ENCODE measurements at places on chromosomes 2 and 18. TPM values are rescaled to one million over a fixed set of nuclear protein-coding genes. Genes with fewer than 3 reads are reported as not detected.
A peak's percentile ranks its signal among the peaks of the same experiment; 100 is the strongest.

DNA sequence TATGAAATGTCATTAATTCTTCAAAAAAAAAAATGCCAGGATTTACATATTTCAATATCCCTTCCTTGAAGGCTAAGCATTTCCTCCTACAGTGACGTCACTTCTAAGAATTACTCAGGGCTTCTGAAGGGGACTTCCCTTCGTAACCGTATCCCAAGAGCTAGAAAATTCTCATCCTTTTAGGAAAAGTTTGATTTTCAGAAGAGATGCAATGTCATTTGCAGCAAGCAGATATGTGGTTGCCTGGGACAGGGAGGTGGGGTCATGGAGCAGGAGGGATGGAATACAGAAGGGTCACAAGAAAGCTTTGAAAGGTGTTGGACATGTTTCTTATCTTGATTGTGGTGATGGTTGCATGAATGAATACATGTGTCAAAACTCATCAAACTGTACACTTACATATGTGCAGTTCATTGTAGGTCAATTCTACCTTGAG, 97.0 kb upstream of the ATL2 start:
- H3K4me3 ChIP-seq, result no peak overlapping the region
- no peak for DNase-seq
- H3K36me3 ChIP-seq, result no peaks in the 10 kb centered on the region
- no peaks in the 10 kb centered on the region for H3K27me3 ChIP-seq
- H3K4me1 ChIP-seq, result no peaks in the 10 kb centered on the region
- no peak overlapping the region for H3K27ac ChIP-seq

DNA sequence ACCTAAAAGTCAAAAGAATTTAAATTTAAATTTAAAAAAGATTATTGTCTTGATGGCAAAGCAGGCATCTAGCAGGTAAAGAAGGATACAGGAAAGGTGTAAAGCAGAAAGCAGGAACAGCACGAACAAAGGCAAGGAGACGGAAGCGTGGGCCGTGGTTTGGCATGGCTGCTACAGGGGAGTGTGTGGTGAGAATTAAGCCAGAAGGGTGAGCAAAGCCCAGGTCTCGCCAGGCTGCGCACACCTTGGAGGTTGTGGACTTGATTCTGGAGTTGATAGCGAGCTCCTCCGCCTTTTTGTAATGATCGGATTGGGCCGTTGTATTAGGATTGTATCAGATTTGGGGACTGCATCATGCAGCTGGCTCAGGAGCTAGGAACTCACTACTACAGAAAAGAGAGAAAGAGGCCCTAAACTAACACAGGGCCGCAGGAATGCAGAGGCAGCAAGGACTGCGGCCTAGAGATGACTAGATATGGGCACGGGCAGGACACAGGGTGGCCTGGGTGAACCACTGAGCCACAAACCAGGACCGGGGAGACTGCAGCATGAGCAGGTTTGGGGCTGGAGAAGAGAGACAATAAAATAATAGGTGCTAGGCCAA, 71.4 kb upstream of the TMEM247 start:
- H3K36me3 ChIP-seq, result no peaks in the 10 kb centered on the region
- no peak overlapping the region for H3K27ac ChIP-seq
- no peaks in the 10 kb centered on the region for H3K4me1 ChIP-seq

DNA sequence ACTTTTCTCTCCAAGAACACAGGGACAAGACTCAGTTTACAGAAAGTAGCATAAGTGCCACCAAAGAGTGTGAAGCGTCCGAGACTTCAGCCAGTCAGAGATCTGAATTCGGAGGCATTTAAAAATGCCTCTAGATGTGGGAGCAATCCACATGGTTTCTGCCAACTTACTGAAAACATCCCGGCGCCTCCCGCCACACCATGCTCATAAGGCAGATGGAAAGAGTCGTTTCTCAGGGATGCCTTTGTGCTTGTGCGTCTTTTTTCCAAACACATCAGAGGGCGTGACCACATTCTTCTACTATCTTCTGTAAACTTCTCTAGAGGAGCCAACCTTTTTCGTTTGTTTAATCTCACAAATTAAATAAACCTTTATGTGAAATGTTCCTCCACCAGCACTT, 88.7 kb downstream of the NRP2 start:
- no peak for DNase-seq
- H3K4me1 ChIP-seq, result no peaks in the 10 kb centered on the region
- 0 out of 2 replicates have a peak, but pooled peaks cover 4% of the 10 kb centered on the region for H3K36me3 ChIP-seq
- H3K27me3 ChIP-seq, result no peaks in the 10 kb centered on the region
- H3K4me3 ChIP-seq, result no peak overlapping the region

GRCh38 chr2:139374296-139374850, 594.2 kb upstream of the NXPH2 start:
- H3K4me1 ChIP-seq, result peaks cover 34% of the 10 kb centered on the region
- H3K4me3 ChIP-seq, result no peak overlapping the region
- no peak overlapping the region for H3K27ac ChIP-seq
- DNase-seq, result no peak
- peaks cover 13% of the 10 kb centered on the region for H3K27me3 ChIP-seq
- no peaks in the 10 kb centered on the region for H3K36me3 ChIP-seq

DNA sequence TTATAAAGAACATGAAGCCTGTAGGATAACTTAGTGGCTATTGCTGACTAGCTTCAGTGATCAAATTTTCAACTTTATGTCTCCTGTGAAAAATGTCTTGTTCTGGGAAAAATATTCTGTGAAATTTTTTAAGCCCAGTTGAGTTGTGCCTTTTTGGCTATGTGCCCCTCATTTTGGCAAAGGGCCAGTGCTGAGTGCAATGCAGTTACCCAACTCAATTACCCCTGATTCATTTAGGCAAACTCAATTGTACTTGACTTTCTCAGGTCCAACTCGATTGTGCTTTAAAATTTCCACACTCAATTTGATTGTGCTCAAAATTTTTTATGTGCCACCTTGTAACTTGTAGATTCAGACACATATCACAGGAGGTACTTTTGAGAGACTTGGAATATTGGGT, 548.8 kb upstream of the NRP2 start:
- H3K27ac ChIP-seq, result no peak overlapping the region
- H3K4me3 ChIP-seq, result no peak overlapping the region
- H3K36me3 ChIP-seq, result no peaks in the 10 kb centered on the region
- no peak for DNase-seq

- H3K36me3 ChIP-seq, result no peaks in the 10 kb centered on the region
- no peak overlapping the region for H3K27ac ChIP-seq
- no peaks in the 10 kb centered on the region for H3K4me1 ChIP-seq
- H3K27me3 ChIP-seq, result no peaks in the 10 kb centered on the region
- H3K4me3 ChIP-seq, result no peak overlapping the region
- no peak for DNase-seq
Observed at GRCh38 chr2:15544227-15544626, 16.9 kb downstream of the NBAS start.

Gene STEAP3
- total RNA-seq, result 18.2 TPM

DNA sequence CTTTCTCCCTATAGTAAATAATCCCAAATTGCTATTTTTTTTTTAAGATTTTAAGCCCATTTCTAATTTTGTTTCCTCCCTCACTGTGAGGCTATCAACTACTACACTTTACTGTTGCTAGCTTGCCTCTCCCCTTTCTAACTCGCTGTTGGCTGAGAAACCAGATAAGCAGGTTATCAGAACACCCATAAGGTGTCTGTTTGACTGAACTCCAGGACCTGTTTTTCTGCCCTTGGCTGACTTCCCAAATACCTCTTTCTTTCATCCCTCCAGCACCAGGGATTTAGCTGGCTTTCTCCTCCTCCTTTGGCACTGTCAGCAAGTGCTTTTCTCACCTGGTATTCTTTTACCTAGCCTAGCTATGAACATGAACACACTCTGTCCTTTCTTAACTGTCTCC, 11.1 kb downstream of the TRAK2 start:
- H3K27ac ChIP-seq, result 0 out of 2 replicates have a peak overlapping the region, but pooled peaks have one; percentile 5
- H3K27me3 ChIP-seq, result no peaks in the 10 kb centered on the region
- H3K4me3 ChIP-seq, result no peak overlapping the region
- no peaks in the 10 kb centered on the region for H3K4me1 ChIP-seq
- peak; percentile 39 for DNase-seq

Gene AQP12B
- not detected for total RNA-seq

- H3K36me3 ChIP-seq, result no peaks in the 10 kb centered on the region
- H3K4me1 ChIP-seq, result no peaks in the 10 kb centered on the region
- no peak overlapping the region for H3K4me3 ChIP-seq
- H3K27ac ChIP-seq, result no peak overlapping the region
- no peaks in the 10 kb centered on the region for H3K27me3 ChIP-seq
Observed at GRCh38 chr2:152330235-152330866, 4.6 kb upstream of the FMNL2 start.

DNA sequence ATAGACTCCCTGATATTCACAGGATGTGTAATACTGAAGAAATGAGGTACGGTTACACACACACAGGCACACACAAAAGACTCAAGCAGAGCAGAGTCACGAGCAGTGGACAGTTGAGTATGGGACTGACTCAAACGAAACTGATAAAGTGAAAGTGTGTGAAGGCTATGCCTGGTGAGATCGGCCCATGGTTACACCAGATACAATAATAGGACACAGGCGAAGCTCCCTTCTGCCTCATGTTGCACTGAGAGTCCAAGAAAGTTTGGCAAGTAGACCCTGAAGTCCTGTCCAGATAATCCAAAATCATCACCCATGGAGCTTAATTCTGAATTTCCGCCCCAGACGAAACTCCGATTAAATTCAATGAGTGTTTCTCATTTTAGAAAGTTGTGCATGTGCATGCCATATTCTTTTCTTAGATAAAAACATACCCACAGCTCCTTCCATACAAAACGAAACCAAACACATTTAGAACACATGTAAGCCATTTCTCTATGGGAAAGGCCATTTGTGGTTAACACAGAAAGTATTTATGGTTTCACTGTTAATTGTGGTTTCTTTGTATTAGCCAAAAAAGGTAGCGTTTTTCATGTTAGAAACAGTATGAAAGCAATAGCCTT, 567.6 kb downstream of the PLCL1 start:
- no peak overlapping the region for H3K27ac ChIP-seq
- no peaks in the 10 kb centered on the region for H3K27me3 ChIP-seq
- H3K36me3 ChIP-seq, result no peaks in the 10 kb centered on the region
- H3K4me1 ChIP-seq, result no peaks in the 10 kb centered on the region

DNA sequence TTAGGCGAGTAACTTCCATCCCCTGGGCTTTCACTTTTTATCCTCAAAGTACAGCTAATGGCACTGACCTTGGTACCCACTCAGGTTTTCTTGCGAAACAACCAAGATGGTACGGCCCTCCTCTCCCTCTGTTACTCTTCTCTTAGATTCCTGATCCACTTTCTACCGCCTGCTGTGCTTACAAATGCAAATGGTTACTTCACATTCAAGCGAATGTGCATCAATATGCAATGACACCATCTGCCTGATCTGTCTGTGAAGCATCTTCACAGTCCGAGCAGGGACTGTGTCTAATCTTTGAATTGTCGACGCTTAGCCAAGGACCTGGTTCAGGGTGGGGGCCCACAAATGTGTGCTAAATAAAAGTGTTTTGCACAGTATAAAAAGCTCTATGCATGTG, 112.2 kb downstream of the TRIB2 start:
- H3K4me1 ChIP-seq, result peaks cover 22% of the 10 kb centered on the region
- DNase-seq, result peak; percentile 36
- no peaks in the 10 kb centered on the region for H3K27me3 ChIP-seq
- no peak overlapping the region for H3K4me3 ChIP-seq
- no peaks in the 10 kb centered on the region for H3K36me3 ChIP-seq

Data from GM23338 (cell line).